ENCODE measurements at places on chromosomes 11 and 22. TPM values are rescaled to one million over a fixed set of nuclear protein-coding genes. Genes with fewer than 3 reads are reported as not detected.

DNA sequence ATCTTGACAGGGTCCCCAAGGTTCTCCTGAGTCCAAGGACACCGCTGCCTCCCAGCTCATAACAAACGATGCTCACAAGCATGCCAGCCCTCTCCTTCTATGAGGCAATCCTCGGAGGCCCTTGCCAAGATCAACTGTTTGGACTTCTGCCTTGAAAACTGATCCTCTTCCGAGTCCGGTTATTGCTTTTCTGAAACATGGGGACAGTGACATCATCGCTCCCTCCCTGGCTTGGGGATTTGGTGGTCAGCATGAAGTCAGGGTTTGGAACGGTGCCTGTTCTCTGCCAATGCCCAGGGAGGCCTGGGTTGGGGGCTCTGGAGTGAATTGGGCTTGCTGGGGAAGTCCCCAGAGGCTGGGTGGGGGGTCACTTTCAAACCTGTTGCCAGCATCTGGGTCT lies 149.3 kb downstream of the FBXO7 start:
- no peak for DNase-seq
- H3K4me1 ChIP-seq: no peaks in the 10 kb centered on the region
- no peak overlapping the region for H3K4me3 ChIP-seq
- H3K27ac ChIP-seq: no peak overlapping the region
- peaks cover 5% of the 10 kb centered on the region for H3K27me3 ChIP-seq

DNA sequence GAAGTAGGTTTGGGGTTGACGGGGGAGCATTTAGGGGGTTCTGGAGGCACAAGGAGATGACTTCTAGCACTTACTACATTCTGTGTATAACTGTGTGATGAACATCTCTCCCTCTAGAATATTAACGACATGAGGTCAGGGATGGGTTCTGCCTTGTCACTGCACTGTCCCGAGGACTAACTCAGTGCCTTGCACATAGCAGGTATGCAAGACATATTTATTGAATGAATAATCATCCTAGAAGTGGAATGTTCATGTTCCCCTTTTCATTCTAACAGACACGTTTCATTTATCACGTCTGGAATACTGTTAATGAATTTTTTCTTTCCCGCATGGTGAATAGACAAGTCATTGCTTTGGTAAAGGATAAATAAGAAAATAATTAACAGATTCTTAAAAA lies 12.6 kb downstream of the SYT13 start:
- H3K27ac ChIP-seq: no peak overlapping the region
- H3K36me3 ChIP-seq: no peaks in the 10 kb centered on the region
- no peak overlapping the region for H3K4me3 ChIP-seq
- no peaks in the 10 kb centered on the region for H3K4me1 ChIP-seq
- DNase-seq: no peak

- no peaks in the 10 kb centered on the region for H3K36me3 ChIP-seq
- no peaks in the 10 kb centered on the region for H3K27me3 ChIP-seq
- peak overlapping the region; percentile 79 for H3K27ac ChIP-seq
- peaks cover 57% of the 10 kb centered on the region for H3K4me1 ChIP-seq
Measured at GRCh38 chr11:128551611-128552335, 35.6 kb downstream of the ETS1 start.

GRCh38 chr11:119580751-119581150 lies 148.2 kb downstream of the NECTIN1 start:
- no peak overlapping the region for H3K27ac ChIP-seq
- no peak for DNase-seq
- H3K4me1 ChIP-seq: peaks cover 7% of the 10 kb centered on the region
- H3K36me3 ChIP-seq: no peaks in the 10 kb centered on the region
- no peak overlapping the region for H3K4me3 ChIP-seq

- H3K27ac ChIP-seq: no peak overlapping the region
- no peaks in the 10 kb centered on the region for H3K27me3 ChIP-seq
- no peak overlapping the region for H3K4me3 ChIP-seq
- H3K4me1 ChIP-seq: no peaks in the 10 kb centered on the region
- no peak for DNase-seq
- no peaks in the 10 kb centered on the region for H3K36me3 ChIP-seq
Measured at GRCh38 chr22:26798462-26799065, 141.2 kb downstream of the MIAT start.

DNA sequence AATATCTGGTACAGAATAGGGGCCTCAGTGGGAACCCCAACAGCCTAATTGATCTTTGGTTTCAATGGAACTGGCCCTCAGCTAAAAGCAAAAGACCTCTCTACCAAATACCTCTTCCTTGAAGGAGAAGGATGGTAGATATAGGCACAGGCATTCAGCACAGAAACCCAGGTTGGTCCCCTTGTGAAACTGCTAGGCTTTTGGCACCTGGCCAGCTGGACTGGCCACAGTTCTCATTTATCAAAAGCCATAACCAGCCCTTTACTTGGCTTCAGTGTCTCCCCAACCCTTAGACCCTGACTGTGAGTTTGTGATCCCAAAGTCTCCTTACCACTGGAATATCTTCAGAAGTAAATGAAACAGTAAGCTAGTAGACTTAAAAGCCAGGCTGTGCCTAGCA lies 152.9 kb downstream of the TENM4 start:
- H3K27me3 ChIP-seq: no peaks in the 10 kb centered on the region
- no peak overlapping the region for H3K27ac ChIP-seq
- H3K4me1 ChIP-seq: no peaks in the 10 kb centered on the region
- H3K4me3 ChIP-seq: no peak overlapping the region
- DNase-seq: no peak

DNA sequence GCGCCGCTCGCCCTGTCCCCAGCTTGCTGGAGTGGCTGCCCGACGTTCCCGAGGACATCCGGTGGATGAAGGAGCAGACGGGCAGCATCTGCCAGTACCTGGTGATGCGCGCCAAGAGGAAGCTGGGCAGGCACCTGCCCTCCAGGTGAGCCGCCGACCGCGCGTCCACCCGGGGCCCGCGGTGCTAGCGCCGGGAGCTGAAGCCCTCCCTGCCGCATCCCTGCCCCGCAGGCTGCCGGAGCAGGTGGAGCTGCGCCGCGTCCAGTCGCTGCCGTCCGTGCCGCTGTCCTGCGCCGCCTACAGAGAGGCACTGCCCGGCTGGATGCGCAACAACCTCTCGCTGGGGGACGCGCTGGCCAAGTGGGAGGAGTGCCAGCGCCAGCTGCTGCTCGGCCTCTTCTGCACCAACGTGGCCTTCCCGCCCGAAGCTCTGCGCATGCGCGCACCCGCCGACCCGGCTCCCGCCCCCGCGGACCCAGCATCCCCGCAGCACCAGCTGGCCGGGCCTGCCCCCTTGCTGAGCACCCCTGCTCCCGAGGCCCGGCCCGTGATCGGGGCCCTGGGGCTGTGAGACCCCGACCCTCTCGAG lies 3.3 kb upstream of the CRACR2B start:
- H3K36me3 ChIP-seq: peaks cover 12% of the 10 kb centered on the region
- no peak overlapping the region for H3K27ac ChIP-seq
- H3K4me1 ChIP-seq: peaks cover 20% of the 10 kb centered on the region
- no peak for DNase-seq
- peaks cover 20% of the 10 kb centered on the region for H3K27me3 ChIP-seq

- DNase-seq: peak; percentile 82
- peaks cover 68% of the 10 kb centered on the region for H3K27me3 ChIP-seq
- H3K36me3 ChIP-seq: no peaks in the 10 kb centered on the region
- H3K27ac ChIP-seq: peak overlapping the region; percentile 15
Measured at GRCh38 chr11:72589802-72590761, 84.1 kb downstream of the PDE2A start.

- H3K27ac ChIP-seq: no peak overlapping the region
- no peaks in the 10 kb centered on the region for H3K36me3 ChIP-seq
- no peaks in the 10 kb centered on the region for H3K27me3 ChIP-seq
- no peaks in the 10 kb centered on the region for H3K4me1 ChIP-seq
Measured at GRCh38 chr11:56852131-56852530, 103.6 kb upstream of the OR9G4 start.

DNA sequence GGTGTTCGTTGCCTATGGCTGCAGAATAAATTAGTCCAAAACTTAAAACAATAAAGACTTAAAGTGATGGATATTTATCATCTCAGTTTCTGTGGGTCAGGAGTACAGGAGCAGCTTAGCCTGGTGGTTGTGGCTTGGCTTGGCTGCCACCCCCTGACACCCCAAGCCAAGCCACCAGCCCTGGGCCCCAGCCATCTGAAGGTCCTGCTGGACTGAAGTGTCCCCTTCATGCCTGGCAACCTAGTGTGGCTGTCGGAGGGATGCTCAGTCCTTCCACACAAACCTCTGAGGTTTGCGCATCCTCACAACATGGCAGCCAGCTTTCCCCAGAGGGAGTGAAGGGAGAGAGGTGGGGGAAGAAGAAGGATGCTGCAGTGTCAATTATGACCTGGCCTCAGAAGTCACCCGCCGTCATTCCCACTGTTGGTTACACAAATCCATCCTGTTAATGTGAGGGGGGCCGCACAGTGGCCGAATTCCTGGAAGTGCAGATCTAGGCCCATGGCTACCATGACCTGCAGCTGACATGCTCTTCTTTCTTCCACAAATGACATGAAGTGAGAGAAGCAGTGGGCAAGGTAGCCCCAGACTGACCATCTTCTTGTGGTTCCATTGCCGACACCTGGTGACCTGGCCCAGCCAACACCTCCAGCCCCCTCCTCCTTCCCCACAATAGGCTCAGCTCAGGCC lies 31.1 kb downstream of the IGF2 start:
- no peak overlapping the region for H3K4me3 ChIP-seq
- H3K4me1 ChIP-seq: no peaks in the 10 kb centered on the region
- H3K27ac ChIP-seq: no peak overlapping the region
- no peaks in the 10 kb centered on the region for H3K36me3 ChIP-seq

- DNase-seq: no peak
- no peak overlapping the region for H3K4me3 ChIP-seq
- H3K27me3 ChIP-seq: peaks cover 3% of the 10 kb centered on the region
- H3K27ac ChIP-seq: no peak overlapping the region
- no peaks in the 10 kb centered on the region for H3K36me3 ChIP-seq
Measured at GRCh38 chr11:78812513-78813293, 238.0 kb upstream of the NARS2 start.

DNA sequence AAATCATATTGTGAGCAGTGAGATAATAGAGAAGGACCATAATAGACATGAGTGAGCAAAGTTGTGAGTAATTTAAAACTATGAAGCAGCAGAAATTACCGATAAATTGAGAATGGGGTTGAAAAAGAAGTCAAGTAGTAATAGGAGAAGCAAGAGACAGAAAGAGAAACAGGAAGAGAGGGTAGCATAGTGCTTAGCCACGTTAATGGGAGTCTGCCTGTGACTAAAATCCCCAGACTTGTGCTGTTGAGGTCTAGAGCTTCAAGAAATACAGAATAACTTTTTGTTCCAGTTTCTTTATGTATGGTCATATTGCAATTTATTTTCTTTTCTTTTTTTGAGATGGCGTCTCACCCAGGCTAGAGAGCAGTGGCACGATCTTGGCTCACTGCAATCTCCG lies 368.7 kb downstream of the METTL15 start:
- H3K4me1 ChIP-seq: no peaks in the 10 kb centered on the region
- DNase-seq: no peak
- no peak overlapping the region for H3K27ac ChIP-seq

GRCh38 chr11:96323642-96323985 lies 19.4 kb downstream of the MAML2 start:
- DNase-seq: no peak
- no peak overlapping the region for H3K4me3 ChIP-seq
- peaks cover 41% of the 10 kb centered on the region for H3K36me3 ChIP-seq
- H3K4me1 ChIP-seq: peaks cover 13% of the 10 kb centered on the region

- H3K36me3 ChIP-seq: peaks cover 2% of the 10 kb centered on the region
- H3K27ac ChIP-seq: no peak overlapping the region
- peaks cover 33% of the 10 kb centered on the region for H3K4me1 ChIP-seq
- DNase-seq: no peak
Measured at GRCh38 chr11:12094872-12095800, 15.3 kb upstream of the MICAL2 start.

MADD gene
- 80.7 TPM for total RNA-seq

HBB gene
- total RNA-seq: not detected

MYBPC3 gene
- total RNA-seq: not detected

LDHAL6A gene
- total RNA-seq: not detected

OR5AL1 gene
- not detected for total RNA-seq

OR51B5 gene
- not detected for total RNA-seq

OR4A5 gene
- total RNA-seq: not detected

OPCML gene
- not detected for total RNA-seq

All from activated CD4-positive, alpha-beta T cell treated with anti-CD3 and anti-CD28 coated beads, Interleukin-2, amount 10 ng/mL, durations not matched to agents 24 days and 14 days (primary cell).